Mesenchymal stem cell (in vitro differentiated cells and primary cell): ENCODE measurements at places on chromosomes 16 and 17.

- peaks cover 28% of the 10 kb centered on the region for H3K36me3 ChIP-seq
- H3K27ac ChIP-seq = no peak overlapping the region
- H3K27me3 ChIP-seq = no peaks in the 10 kb centered on the region
- DNase-seq = no peak
These were observed 62.3 kb downstream of the CLEC16A start for GRCh38 chr16:11006656-11007055.

- peak; percentile 68 for DNase-seq
- peaks cover 22% of the 10 kb centered on the region for H3K27me3 ChIP-seq
- H3K4me3 ChIP-seq = no peak overlapping the region
- H3K4me1 ChIP-seq = no peaks in the 10 kb centered on the region
These were observed 55.5 kb downstream of the SNX11 start for GRCh38 chr17:48162946-48163506.

DNA sequence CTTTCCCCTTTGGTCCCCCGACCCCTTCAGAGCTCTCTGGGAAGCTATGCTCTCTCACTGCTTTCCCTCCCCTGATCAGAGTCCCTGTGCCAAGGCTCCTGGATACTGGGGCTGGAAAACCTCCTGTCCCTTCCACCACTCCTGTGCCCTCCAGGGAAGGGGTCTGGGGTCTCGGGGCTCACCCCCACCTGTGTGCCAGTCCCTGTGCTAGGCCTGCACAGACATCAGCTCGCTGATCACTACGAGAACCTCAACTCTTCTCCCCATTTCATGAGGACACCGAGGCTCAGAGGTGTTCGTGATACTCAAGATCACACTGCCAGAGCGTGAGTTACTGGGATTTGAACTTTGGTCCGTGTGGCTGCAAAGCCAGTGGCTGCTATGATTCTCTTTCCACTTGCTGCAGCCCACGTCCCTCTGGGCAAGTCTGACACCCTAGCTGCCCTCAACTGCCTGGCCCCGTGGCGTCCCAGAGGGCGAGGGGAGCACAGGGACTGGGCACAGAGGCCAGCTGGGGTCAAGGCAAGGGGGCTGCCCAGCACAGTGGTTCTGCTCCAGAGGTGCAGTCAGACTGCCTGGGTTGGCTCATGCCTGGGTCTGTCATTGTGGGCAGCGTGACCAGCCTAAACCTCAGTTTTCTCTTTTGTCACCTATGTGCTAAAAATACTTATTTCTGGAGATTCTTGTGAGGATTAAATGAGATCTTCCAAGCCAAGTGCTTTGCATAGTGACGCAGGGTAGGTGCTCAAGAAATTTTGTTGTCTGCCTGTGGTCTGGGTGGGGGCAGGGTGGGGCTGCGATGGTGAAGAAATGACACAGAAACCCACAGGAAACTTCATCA, 43.8 kb upstream of the TOB1 start:
- no peak overlapping the region for H3K27ac ChIP-seq
- peaks cover 26% of the 10 kb centered on the region for H3K4me1 ChIP-seq
- H3K36me3 ChIP-seq = no peaks in the 10 kb centered on the region
- H3K4me3 ChIP-seq = no peak overlapping the region
- H3K27me3 ChIP-seq = peaks cover 19% of the 10 kb centered on the region
- no peak for DNase-seq

- H3K27me3 ChIP-seq = no peaks in the 10 kb centered on the region
- no peak overlapping the region for H3K4me3 ChIP-seq
- DNase-seq = no peak
- H3K27ac ChIP-seq = no peak overlapping the region
- peaks cover 2% of the 10 kb centered on the region for H3K4me1 ChIP-seq
These were observed 215.1 kb downstream of the PRKCA start for GRCh38 chr17:66517336-66518009.

DNA sequence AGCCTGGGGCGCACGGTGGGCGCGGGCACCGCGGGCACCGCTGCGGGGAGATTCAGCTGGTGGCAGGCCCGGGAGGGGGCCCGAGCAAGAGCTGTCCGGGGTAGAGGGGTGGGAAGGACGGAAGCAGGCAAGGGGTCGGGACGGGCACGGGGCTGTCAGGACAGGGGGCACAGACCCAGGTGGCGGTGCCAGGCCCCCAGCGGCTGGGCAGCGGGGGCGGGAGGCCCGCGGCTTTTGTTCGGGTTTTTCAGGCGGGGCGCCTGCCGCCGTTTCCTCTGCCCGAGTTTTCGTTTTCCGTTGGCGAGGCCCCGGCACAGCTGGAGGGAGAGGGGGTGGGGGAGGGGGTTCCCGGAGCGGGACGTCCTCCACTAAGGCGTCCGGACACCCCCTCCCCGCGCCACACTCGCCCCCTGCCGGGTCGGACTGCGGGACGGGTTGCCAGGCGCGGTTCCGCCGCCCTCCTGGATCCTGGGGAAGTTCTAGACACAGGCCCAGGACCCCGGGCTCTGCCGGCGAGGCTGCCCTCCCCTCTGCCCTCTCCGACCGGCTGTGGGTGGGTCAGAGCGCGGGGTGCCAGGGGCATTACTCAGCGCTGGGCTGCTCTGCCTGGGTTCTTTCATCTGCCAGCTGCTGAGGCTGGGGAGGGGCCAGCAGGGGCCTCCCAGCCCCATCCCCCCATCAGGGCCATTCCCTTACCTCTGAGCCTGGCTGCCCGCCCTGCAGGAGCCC, 543 bp downstream of the ARHGAP23 start:
- H3K36me3 ChIP-seq = no peaks in the 10 kb centered on the region
- peak overlapping the region; percentile 92 for H3K27ac ChIP-seq
- H3K27me3 ChIP-seq = no peaks in the 10 kb centered on the region
- H3K4me3 ChIP-seq = peak overlapping the region; percentile 88
- H3K4me1 ChIP-seq = peaks cover 54% of the 10 kb centered on the region

DNA sequence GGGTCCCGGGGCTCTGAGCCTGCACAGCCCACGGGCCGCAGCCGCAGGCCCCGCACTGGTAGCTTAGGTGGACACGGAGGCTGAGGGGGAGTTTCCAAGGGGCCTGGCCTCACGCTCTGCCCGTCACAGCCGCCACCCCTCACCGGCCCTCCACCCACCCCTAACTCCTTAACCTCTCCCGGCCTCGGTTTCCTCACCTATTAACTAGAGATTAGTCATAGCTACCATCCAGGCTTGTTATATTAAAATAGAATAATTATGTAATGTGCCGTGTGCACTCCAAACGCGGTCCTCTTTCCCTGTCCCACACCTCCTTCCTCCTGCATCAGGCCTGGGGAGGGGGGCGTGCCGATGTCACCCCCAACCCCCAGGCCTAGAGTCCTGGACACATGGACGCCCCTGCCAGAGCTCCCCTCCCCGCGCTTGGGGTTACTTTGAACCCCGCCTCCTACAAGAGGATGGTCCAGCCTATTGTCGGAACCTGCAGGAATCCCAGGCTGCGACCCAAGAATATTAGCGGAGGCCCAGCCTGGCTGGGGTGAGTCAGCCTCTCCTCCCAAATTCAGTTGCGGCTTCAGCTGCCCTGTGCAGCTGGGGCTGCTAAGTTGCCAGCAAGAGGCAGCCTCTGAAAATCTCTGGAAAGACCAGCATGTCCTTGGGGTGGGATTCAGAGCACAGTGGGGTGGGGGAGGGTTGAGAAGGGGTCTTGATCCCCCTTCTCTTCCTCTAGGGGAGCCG, 17.3 kb downstream of the SOCS3 start:
- no peaks in the 10 kb centered on the region for H3K27me3 ChIP-seq
- no peaks in the 10 kb centered on the region for H3K36me3 ChIP-seq
- peak overlapping the region; percentile 71 for H3K4me3 ChIP-seq
- H3K4me1 ChIP-seq = peaks cover 36% of the 10 kb centered on the region
- peak overlapping the region; percentile 96 for H3K27ac ChIP-seq
